ENCODE measurements at places on chromosomes 3 and 15.

DNA sequence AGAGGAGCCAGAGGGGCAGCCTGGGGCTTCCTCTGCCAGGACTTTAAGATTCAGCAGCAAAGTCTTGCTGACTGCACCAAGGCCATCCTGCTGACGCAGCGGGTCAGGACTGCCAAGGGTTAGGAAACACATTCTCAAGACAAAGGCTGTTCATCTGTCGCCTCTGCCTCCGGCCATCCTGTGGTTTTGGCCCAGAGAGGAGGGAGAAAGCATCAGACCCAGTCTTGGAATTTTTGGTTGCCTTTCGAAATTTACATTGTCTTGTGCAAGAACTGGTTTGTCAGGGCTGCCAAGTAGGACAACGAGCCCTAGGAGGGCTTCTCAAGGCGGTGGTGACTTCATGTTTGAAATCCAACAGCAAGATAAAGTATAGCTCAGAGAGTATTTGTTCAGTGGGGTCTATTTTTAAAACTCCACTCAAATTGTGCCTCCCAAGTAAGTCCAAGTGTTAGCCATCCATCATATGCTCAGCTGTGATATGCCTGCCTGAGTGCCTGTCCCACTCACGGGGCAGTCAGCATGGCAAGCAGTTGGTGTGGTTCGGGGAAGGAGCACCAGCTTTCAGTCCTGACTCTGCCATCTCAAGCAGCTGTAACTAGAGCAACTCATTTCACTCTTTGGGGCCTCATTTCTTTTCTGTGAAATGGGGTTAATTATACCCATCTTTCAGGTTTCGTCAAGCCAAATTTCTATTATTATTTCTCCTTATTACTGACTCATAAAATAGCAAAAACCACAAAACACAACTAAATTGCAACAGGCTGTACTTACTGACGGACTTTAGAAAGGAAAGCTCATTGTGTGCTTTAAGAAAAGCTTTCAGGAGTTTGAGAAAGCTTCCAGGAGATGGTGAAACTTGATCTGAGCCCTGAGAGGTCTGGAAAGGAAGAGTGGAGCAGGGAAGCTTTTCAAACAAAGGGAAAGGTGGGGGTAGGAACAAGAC is 42.4 kb upstream of the RHO start:
- DNase-seq: no peak

DNA sequence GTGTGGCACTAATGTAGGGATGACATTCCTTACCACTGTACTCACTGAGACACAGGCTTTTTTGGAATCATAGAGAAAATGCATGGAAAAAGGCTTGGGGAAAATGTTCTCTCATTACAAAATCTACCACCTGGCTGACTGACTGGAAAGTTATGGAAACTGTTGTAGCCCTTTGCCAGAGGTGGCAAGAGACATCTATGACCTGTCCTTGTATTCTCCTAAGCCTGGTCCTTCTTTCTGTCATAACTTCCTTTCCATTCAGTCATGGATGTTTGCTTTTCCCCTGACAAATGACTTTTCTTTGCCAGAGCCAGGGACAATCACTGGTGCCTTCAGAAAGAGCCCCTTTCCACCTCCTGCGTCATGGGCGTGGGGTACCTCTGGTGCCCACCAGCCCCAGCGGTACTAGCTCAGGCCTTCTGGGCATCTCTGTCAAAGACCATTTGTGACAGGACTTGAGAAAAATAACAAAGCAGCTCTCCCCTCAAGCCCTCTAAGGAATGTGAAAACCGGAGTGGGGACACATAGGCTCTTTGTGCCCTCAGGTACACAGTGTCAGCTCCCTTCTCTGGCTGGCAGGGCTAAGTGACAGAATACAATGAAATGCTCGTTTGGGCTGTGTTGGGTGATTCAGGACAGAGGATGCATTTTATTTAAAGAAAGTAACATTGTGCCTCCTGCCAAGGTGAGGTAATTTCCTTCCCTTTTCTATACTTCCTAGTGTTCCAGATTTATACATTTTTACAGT is 381.1 kb upstream of the RASGRP1 start:
- no peak for DNase-seq

- DNase-seq: no peak
Measured at GRCh38 chr3:138060792-138061191, 50.8 kb downstream of the CLDN18 start.

- DNase-seq: no peak
Measured at GRCh38 chr3:119594066-119594465, 3.6 kb upstream of the PLA1A start.

All from activated effector memory CD4-positive, alpha-beta T cell treated with Interleukin-2 at 50 U/mL for 16 hours (primary cell).